ENCODE measurements at places on chromosomes 16 and 17.

- DNase-seq = no peak
Measured at GRCh38 chr17:28765038-28765437, 21.2 kb downstream of the TRAF4 start.

DNA sequence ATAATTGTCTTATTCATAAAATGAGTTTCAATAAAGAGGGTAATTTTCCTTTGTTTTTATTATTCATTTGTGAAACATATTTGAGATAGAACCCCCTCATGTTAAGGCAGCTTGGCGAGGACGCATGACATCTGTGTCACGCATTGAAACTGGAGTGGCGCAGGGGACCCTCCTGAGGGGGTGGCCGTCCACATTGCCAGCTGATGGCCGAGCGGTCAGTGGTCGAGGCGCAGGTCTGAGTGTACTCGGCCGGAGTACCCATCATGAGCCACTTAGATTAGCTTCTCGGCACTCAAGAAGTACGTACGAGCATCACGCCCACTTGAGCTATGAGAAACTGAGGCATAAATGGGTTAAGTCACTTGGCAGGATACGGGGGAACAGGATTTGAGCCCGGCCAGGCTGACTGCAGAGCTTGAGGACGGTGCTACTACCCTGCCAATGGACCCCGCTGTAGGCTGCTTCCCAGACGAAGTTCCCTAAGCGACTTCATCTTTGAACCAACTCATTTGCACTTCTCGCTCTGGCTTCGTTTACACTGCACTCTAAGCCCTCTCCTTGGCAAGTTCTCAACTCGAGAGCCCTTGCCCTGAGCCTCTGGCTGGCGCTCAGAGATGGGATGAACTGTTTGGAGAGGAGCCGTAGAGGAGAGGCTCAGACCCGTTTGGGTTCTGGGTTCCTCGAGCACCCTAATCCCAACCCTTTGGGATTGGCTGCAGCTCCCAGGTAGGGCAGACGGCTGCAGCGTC lies 91.8 kb downstream of the SDK2 start:
- no peak for DNase-seq

GRCh38 chr16:57591086-57591869 lies 37.2 kb upstream of the ADGRG1 start:
- DNase-seq = peak; percentile 72

DNA sequence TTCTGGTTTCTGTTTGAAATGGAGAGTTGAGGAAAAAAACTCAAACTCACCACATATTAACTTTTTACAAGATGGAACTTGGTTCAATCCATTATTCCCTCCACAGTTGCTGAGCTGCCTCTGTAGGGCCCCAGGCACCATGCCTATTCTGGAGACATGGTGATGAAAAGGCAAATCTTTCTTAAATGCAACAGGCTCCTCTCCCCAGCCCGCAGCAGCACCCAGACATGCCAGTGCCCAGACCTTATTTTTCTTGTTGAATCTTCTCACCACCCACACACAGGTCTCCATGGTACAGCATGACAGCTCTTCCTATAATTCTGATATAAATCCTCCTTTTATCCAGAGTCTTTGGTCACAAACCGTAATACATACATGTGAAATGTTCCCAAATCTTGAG lies 7.6 kb downstream of the CYTH1 start:
- DNase-seq = no peak

DNA sequence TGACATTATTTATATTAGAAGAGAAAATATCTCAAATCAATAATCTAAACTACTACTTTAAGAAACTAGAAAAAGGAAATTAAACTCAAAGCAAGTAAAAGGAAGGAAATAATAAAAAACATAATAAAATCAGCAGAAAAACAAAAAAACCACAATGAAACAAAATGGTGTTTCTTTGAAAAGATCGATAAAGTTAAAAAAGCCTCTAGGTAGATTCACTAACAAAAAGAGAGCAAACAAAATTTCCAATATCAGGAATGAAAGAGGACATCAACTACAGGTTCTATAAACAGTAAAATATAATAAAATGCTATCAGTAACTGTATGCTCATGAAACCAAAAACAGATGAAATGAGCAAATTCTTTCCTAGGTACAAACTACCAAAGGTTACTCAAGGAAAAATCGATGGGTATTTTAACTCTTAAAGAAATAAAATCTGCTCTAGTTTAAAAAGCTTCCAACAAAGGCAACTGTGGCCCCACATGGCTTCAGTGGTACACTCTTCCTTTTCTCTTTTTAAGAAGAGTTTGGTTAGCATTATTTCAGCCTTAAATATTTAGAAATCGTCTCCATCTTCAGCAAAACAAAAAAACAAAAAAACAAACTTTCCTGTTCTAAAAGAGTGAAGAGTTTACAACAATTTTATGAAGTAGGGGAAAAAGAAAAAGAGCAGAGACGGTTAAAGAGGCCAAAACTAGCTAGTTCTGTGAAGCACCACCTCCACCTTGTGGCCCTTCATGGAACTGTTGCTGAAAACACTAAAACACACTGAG lies 102.2 kb downstream of the TRIM37 start:
- DNase-seq = peak; percentile 53

DNA sequence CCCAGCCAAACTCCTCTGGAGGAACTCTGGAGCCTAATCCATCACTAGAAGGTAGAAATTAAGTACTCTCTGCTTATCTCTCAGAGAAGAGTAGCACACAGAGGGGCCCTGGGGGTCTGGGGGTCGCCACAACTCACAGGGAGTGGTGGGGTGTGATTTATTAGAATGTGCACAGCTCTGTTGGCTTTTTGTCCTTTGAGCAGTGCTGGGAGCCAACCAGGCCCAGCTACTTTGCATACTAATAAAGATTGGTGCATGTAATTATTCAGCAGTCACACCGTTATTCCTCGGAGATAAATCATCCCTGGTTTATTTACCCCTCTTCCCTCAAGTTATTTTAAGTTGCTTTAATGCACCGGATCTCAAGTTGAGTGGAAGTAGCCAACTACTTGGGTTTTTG lies 606.7 kb upstream of the EEF2KMT start:
- DNase-seq = no peak

DNA sequence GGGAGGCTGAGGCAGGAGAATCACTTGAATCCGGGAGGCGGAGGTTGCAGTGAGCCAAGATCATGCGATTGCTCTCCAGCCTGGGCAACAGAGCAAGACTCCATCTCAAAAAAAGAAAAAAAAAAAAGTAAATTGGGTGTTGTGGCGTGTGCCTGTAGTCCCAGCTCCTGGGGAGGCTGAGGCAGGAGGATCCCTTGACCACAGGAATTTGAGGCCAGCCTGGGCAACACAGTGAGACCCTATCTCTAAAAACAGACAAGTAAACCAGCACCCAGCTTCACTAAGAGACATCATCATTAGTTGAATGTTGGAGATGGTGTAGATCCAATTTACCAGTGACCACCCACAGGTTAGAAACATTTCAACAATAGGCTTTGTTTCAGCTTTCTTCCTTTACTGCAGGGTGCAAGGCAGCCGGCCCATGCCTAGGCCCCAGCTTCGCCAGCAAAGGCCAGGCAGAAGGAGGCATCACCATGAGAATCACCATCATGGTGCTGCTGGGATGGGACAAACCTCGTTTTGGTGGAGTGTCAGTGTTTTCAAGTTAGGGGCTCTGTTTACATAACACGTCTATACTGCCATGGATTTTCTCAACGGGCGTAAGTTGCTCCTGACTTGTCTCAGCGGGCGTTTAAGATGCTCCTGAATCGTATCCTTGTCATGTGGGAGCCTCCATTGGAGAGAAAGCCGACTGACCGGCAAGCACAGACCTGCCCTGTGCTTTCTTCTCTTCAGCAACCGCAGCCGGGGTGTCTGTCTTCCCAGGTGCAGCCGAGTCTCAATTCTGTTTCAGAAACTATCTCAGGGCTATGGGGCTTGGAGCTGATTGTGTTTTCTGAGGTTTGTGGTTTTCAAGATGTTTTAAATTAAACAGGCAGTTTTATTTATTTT lies 7.3 kb downstream of the TCF25 start:
- DNase-seq = no peak

GRCh38 chr17:48719642-48720265 lies 2.6 kb downstream of the PRAC1 start:
- DNase-seq = no peak

DNA sequence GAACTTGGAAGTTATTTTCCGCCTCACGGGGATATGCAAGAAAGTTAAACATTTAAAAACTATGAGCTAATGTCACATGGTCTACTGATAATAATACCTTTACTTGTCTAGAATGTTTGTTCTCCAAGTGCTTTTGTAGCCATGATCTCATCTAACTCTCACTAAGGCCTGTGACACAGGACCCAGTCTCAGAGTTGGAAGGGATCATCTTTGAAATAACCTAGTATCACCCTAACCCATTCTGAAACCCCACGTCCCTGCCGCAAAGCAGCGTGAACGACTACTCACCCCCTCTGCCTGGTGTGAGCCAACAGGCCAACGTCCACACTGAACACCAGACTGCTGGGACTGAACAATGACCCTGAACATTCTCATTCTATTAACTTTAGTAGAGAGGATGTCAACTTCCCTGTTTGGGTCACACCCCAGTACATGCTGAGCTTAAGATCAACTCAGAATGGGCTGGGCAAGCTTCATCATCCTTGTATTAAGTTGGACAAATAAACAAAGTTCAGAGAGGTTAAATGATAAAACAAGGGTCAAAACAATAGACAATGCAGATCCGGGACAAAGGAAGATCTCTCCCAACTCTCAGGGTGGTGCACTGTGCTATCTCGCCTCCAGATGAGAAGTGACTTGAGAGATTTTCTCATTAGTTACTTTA lies 54.8 kb upstream of the BCAR1 start:
- DNase-seq = peak; percentile 53

DNA sequence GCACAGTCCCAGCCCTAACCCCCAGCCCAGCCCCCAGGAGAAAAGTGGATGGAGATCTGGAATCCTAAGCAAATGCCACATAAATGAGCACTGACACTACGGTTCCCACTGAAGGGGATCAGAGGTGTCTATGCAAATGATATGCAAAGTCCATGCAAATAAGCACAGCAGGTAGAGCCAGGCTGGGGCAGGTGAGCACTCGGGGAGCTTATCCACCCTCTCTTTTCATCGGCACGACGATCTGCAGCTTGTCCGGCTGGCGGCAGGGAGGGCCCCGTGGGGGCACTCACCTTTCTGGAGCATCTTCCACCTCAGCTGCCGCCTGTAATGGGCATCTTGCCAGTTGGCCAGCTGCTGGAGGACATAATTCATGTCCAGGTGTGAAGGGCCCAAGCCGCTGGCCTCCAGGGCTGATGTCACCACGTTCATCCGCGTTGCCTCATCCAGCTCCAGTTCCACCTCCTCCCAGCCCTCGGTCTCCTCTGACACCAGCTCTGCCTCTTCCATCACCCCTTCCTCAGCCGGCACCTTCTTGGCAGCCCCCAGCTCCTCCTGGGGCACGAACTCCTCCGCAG lies 9.9 kb downstream of the HAP1 start:
- DNase-seq = no peak

GRCh38 chr17:31327534-31328159 lies 6.2 kb upstream of the EVI2A start:
- DNase-seq = no peak

DNA sequence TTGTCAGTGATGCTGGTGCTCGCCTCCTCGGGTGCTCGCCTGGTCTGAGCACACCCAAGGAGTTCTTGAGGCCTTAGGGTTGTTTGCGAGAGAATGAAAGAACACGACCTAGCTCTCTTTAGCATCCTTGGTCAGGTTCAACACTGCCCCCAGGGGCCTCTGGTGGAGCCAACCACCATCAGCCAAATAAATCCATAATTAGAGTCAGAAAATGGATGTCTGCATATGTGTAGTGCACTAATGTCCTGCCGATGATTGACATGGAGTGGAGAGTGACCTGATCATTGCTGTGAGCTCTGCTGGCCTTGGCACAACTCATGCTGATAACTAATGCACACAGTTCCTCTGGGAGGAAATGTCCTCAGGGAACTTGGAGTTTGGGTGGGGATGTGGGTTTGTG lies 8.2 kb upstream of the STH start:
- no peak for DNase-seq

DNA sequence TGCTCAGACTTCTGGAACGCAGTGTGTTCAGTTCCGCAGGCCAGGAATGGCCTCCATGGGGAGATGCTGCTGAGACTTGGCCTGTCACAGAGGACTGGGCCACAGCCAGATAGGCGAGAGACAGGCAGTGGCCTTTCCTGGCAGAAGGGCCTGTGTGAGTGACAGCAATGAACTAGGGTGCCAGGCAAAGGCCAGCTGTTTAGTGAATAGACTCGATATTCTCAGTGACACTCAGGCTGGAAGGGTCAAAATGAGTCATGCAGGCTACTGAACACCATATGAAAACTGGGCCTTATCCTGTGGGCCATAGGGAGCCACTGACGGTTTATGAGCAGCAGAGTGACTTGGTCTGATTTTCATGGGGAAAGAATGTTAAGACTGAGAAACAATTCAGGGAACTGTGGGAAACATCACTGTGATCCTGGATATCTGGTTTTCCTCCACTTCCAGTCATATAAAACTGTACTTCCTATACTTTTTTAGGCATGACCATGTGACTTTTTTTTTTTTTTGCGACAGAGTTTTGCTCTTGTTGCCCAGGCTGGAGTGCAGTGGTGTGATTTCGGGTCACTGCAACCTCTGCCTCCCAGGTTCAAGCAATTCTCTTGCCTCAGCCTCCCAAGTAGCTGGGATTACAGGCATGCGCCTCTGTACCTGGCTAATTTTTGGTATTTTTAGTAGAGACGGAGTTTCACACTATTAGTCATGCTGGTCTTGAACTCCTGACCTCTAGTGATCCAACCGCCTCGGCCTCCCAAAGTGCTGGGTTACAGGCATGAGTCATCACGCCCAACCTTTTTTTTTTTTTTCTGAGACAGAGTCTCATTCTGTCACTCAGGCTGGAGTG lies 5.2 kb upstream of the NUBP1 start:
- DNase-seq = peak; percentile 89

All from globus pallidus (tissue), 1 donor.